ENCODE measurements at places on chromosomes 1 and 21.

DNA sequence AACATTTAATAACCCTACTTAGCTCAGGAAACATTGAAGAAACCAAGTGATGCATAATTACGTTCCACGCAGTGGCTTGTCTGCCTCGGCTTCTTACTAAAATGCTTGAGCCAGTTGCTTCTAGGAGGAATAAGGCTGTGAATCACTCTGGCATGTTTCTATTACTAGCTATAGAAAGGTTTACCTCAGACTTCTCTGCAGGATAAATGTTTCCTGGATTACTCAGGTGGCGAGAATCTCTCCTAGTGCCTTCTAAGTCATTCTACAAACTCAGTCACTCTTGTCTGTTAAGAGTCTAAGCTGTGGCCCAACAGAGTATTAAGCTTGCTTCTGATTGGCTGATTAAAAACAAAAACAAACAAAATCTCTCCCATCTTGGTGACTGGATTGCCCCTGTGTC lies 92.0 kb upstream of the RALGPS2 start:
- DNase-seq, result peak; percentile 36

DNA sequence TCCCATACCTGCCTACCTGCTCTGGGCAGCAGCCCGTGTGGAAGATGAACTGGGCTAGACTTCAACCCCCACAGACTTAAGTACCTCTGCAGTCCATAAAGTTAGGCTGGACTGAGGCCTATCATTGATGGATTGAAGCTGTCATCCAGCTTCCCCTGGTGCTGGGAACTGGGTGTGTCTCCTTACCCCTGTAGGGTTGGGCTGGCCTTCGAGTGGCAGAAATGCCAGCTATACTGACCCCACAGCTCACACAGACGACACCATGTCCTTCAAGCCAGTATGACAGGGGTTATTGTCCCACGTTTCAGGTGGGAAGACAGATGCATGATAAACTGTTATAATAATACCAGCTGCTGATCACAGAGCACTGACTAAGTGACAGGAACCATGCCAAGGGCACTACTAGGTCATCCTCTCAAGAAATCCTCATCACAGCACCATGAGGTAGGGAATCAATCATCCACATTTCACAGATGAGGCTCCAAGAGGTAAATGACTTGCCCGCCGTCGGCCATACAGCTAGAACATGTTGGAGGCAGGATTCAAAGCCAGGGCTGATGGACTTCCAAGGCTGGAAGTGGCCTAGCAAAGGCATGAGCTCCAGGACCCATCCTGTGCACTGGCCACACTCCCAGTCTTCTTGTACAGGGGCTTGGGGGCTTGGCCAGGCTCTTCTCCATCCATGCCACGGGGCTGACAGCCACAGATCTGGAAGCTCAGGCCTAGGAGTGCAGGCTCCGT lies at the start of gene BEST4:
Gene BEST4 (minus strand): TSS at position 51 of the 741 bp plus-strand sequence. CDS start 465 bp downstream, outside the sequence.
- DNase-seq, result no peak

DNA sequence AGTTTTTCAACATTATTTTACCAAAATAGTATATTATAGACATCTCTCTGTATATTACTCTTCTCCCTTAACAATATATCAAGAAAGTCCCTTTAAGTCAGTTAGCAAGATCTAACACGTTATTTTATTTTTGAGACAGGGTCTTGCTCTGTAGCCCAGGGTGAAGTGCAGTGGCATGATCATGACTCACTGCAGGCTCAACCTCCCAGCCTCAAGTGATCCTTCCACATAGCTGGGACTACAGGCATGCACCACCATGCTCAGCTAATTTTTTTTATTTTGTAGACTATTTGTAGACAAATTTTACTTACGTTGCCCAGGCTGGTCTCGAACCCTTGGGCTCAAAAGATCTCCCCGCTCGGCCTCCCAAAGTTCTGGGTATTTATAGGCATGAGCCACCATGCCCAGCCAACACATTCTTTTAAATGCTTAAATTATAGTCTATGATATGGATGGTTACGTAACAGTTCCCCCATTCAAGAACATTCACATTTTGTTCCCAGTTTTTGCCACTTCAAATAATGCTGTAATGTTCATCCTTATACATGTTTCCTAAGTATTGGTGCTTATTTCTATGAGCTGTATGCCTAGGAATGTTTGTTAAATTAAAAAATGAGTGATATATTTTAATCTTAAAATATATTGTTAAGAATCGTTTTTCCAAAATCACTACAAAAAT lies 70.4 kb downstream of the TUT4 start:
- no peak for DNase-seq

GRCh38 chr1:159849626-159850366 lies 12.7 kb downstream of the VSIG8 start:
- no peak for DNase-seq

GRCh38 chr1:230175839-230176238 lies 108.8 kb downstream of the GALNT2 start:
- no peak for DNase-seq

GRCh38 chr1:53621144-53621543 lies 117.8 kb downstream of the GLIS1 start:
- DNase-seq, result no peak

GRCh38 chr1:109570414-109570813 lies 22.0 kb downstream of the GNAI3 start:
- DNase-seq, result no peak

DNA sequence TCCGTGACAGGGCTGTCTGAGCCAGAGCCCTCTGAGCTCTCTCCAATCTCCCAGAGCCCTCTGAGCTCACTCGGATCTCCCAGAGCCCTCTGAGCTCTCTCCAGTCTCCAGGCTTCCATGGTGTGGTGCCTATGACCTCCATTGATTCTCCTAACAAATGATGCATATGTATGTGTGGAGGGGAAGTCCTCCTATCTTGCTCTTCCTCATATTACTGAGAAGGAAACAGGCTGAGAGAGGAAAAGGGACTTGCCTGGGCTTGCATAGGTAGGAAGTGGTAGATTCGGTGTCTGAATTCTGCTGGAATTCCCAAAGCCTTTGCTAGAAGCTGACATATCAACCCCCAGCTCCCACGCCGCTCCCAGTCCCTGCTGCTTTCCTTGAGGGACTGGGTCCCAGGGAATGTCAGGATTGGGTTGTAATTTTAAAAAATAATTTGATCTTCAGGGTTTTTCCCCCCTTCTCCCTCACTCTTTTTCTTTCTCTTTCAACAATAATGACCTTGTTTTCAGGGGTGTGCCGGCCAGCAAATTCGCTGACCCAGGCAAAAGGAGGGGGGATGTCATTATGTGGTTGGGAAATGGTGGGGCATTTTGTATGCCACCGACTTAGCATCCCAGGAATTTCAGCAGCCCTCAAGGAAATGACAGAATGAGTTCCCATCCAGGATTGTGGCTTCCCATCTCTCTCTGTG lies 42.3 kb upstream of the RUNX3 start:
- DNase-seq, result no peak

- DNase-seq, result no peak
Observed at GRCh38 chr1:101453844-101454243, 217.0 kb downstream of the S1PR1 start.

All from stromal cell of bone marrow (primary cell).